Uterus (tissue), 4 donors: ENCODE measurements at places on chromosomes 7 and 10. TPM values are rescaled to one million over a fixed set of nuclear protein-coding genes. Genes with fewer than 3 reads are reported as not detected.

DNA sequence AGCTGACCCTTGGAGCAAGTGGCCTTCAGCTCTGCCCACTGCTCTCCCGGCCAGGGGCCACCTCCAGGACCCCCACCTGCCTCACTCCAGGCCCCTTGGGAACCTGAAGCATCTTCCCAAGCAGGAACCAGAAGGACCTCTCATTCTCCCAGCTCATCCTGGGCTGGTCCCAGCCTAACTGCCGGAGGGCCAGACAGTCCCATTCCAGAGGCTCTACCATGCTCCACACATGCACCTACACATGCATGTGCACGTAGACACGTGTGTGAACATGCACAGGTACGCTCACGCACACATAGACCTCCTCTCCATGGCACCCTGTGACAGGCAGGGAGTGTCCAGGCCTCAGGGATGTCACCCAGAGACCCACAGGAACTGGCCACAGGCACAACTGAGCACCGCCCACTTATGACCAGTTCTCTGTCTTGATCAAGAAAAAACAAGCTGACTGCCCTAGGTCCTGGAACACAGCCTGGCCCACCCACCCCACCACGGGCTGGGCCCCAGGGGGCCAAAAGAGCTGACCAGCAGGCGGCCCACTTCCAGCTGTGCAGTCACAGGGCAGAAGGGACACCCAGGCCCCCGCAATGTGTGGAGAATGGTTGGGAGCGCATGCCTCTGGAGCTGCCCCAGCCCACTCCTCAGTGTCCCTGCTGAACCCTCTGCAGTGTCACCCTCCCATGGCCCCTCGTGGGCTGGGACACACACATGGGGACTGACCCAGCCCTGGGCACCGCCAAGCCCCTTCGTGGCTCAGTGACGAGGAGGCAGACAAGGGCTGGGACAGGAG lies 43.4 kb downstream of the CAMK2B start:
- peak; percentile 8 for DNase-seq

DNA sequence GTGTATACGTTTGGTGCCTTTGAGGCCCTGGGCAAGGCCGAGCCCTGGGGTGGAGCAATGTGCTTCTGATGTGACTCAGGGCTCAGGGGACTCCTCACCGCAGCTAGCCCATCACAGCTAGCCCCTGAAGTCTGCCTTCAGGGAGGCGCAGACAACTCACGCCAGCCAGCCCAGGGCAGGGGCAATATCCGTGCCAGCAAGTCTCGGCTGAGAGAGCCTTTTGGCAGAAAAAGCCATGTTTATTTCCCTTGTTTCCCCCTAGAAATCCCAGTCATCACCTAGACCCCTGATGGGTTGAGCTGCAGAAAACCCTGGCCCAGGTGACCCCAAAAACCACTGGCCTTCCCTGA lies 90.4 kb downstream of the CHST15 start:
- DNase-seq: no peak

DNA sequence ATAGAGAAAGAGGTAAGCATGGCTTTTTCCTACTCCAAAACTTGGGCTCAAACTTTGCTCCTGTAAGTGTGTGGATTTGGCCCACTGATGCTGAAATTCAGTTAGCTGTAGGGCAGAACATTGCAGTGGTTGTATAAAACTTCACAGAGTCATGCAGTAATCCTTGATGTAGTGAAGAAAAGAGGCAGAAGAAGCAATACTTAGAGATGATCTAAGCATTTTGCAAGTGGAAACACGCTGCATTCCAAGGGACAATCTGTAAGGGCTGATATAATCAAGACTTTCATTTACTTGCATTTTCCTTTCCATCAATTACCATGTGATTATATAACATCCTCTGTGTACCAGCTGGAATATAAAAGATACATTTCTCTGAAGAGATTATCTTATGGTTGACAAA lies 338.8 kb downstream of the DNAJB9 start:
- no peak for DNase-seq

DNA sequence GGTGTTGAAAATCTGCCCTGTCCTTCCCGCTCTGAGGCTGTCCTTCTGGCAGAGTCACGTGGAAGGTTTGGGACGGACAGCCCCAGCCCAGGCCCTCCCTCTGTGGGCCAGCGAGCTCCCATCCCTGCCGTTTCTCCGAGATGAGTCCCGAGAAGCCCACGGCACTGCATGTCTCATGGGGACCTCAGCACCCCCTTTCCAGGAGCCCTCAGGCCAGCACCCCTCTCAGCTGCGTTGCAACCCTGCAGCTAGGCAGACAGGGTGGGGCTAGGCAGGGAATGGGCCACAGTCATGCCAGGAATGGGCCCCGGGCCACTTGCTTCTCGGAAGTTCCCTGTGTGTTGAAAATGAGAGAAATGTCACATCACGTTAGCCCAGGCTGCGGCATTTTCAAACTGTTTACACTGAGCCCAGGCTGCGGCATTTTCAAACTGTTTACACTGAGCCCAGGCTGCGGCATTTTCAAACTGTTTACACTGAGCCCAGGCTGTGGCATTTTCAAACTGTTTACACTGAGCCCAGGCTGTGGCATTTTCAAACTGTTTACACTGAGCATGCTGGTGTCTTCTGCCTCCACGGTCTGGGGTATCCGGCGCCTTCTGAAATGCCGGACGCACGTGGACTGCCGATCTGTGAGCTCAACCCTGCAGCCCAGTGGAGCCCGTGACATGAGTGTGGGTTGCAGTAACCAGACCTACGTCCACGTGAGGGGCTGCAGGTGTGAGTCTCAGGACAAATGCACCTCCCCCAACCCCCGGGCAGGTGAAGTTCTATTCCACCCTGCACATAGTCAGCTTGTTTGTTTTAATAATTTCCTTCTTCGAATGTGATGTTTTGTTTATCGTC lies 42.6 kb downstream of the FAM20C start:
- peak; percentile 46 for DNase-seq

DNA sequence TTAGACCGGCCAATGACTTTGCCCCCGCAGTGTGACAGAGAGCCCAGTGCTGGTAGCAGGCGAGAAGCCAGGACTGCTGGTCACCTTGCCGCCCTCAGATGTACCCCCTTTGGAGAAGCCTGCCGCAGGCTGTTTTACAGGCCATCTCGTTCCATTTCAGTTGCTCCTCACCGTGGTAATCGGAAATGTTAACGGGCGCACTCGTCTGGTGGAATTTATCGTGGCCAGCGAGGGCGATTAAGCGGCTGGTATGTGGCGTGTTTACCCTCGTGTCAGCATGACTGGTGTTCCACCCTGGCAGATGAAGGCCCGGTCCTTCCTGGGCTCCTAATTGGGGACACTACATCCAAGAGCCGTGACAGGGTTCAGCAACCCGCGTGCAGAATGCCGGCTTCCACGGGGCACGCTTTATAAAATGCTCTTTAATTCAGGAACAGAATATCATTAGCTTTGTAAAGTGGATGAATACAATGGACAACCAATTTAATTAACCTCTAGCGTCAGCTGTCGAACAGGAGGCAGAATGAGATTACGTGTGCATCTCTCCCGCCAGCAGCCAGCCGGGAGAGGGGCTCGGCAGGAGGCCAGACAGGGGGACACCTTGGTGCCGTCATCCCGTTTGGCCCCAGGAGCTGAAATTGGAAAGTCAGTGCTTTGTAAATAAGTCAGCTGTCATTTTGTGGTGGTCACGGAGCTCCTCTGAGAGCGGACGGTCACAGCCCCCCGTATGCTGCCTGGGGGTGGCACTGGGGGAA lies 108.3 kb downstream of the NKX6-2 start:
- DNase-seq: peak; percentile 10

DNA sequence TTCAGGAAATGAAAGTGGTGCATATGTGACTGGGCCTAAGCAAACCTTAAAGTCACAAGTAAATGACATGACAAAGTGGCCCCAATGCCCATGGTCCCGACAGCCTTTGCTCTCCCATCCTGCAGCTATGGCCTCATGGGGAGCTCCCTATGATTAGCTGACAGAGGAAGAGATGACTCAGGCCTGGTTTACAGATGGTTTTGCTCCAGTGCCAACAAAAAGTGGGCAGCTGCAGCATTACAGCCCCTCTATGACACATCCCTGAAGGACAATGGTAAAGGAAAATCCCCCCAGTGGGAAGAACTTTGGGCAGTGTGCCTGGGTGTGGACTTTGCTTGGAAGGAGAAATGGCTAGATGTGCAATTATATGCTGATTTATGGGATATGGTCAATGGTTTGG lies 105.1 kb upstream of the ADCY1 start:
- no peak for DNase-seq

The SPDYE16 gene
- total RNA-seq: not detected

The CPA1 gene
- not detected for total RNA-seq
